ENCODE measurements at places on chromosomes 16 and 17.

DNA sequence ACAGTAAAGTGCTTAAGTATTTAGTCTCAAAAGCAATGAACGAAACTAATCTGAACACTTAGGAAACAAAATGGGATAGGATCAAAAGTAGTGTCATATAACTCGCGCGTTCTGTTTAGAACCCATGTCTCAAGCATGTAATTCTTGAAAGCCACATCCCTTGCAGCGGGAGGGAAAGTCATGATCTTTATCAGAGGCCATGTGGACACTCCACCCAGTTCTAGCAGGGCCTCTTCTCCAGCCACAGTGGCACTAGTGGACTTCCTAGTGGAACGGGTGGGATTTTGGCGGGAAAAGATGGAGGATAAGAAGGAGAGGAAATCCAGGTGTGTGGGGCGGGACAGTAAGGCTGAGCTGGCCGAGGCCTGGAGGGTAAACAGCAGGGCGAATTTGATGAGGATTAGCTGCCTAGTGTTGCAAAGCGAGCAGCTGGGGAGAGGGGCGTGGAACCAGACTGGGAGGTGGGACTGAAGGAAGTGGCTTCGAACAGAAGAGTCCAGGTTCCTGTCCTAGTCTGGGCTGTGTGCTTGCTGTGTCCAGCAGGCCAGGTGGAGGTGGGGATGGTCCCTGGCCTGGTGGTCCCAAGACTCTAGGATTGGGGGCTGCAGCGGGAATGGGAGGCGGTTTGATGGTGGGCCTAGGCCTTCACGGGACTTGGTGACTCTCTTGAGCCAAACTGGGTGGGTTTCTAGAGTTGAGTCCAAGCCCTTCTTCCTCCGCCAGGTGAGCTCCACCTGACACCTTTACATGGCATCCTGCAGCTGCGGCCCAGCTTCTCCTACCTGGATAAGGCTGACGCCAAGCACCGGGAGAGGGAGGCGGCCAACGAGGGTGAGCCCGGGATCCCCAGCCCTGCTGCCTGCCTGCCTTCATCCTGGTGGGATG, 15.9 kb downstream of the POLR3E start:
- no peak for DNase-seq

DNA sequence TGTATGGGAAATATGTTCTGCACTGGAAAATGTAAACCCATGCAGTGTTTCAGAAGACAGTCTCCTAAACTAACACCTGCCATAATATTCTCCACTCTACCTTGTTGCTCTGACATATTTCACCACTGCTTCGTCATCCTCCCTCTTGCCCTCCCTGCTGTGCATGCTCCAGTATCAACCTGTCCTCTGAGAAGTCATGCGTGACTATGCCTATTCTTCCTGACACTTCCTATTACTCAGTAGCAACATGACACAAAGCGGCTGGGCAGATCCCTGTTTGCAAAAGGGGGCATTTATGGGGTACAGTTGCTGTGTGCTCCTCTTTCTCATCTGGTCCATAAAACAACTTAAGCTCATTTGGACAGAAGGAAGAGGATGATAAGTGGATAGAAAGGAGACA, 805.6 kb upstream of the EEF2KMT start:
- no peak for DNase-seq

GRCh38 chr16:72996291-72997062, 51.5 kb downstream of the ZFHX3 start:
- no peak for DNase-seq

DNA sequence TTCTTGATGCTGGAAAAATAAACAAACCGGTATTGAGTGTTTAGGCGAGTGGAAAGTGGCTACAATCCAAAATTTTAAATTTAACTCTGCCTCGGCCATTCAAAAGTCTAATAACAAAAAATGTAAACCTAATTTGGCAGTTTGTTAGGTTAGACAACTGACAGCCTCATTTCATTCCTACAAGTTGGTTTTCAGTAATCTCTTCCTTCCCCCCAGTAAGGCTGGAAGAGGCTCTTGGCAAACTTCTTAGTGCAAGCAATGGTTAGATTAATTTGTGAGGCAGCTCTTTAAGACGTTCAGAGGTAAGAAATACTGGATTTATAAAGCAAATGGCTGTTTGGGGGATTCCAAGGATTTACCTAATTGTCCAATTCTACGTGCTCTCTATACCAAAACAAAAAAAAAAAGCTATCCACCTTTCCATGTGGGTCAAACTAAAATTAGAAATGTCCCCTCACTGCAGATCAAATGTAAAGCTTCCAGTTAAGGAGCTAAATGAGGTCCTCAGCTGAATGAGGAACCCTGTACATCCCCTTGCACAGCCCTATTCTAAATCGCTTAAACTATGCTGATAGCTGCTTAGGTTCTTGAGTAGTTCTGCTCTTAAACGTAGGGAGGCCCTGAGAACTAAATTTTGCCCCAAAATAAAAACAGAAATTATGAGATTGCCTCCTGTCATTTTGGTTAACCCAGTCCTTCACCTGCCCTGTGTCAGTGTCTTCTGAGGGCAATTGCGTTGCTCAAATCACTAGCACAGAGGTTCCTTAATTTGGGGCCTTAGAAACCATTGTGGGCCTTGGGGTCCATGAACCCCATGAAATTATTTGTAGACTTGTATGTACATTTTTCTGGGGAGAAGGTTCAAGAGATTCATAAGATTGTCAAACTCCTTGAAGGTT, 2.9 kb downstream of the HEXIM1 start:
- DNase-seq = no peak

- peak; percentile 39 for DNase-seq
These were observed 1.0 kb downstream of the LITAF start for GRCh38 chr16:11585460-11586377.

- DNase-seq = peak; percentile 42
These were observed 82.3 kb downstream of the CCDC182 start for GRCh38 chr17:57662644-57663308.

DNA sequence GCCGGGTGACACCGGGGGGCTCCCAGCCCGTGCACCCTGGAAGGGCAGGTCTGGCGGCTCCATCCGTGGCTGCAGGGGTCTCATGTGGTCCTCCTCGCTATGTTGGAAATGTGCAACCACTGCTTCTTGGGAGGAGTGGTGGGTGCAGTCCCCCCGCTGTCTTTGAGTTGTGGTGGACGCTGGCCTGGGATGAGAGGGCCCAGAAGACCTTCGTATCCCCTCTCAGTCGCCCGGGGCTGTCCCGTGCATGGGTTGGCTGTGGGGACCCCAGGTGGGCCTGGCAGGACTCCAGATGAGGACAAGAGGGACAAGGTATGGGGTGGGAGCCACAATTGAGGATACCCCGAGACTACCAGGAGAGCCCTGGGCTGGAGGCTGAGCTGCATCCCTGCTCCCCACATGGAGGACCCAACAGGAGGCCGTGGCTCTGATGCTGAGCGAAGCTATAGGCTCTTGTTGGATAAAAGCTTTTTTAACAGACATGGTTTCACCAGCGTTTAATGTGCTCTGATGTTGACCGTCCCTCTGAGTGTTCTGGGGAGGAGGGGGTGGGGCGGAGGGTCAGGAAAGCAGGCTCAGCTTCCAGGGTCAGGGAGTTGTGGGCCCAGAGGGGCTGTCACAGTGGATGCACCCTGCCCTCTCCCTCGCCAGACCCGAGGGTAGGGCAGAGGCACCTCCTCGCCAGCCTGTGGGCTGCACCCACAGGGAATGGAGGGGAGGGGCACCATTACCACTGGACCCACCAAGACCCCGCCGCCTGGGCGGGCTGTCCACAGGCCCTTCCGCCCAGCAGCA, 5.4 kb downstream of the SPATA2L start:
- no peak for DNase-seq

DNA sequence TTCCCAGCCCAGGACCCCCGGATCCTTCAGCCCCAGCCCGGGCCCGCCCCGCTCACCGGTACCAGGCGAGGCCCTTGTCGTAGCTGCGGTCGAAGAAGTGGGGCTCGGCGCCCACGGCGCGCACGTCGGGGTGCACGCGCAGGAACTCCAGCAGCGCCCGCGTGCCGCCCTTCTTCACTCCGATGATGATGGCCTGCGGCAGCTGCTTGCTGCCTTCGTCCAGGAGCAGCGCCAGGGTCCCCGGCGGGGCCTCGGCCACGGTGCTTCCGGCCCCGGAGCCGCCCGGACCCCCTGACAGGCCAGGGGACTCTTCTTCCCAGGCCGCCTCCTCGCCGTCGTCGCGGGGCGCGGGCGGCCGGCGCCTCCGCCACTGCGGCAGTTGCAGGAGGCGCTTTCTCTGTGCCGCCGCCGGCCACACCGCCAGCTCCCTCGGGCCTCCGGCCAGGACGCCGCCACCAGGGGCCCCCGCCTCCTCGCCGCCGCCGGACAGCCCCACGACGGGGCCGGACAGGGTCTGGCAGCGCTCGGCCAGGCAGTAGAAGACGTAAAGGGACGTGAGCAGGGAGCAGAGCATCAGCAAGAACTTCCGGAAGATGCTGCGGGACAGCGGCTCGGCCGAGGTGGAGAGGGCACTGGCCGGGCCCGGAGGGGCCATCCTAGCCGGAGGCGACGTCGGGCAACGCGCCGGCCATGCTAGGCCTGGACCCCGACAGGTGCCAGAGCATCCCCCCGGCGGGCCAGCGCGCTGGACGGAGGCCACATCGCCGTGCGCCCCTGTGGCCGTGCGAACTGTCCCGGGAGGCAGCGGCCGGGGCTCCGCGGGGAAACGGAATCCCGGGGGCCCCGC, 1.0 kb downstream of the HS3ST3A1 start:
- DNase-seq = no peak

GRCh38 chr17:4417129-4417667, 16.5 kb upstream of the SPNS3 start:
- no peak for DNase-seq

- no peak for DNase-seq
These were observed 108.6 kb downstream of the BANP start for GRCh38 chr16:88059701-88060386.

GRCh38 chr16:57043248-57043647, 49.1 kb upstream of the CPNE2 start:
- DNase-seq = no peak

GRCh38 chr16:74603848-74604247, 3.1 kb downstream of the GLG1 start:
- no peak for DNase-seq

GRCh38 chr17:63137163-63137562, 171.1 kb downstream of the TANC2 start:
- no peak for DNase-seq

- DNase-seq = no peak
These were observed 50.0 kb downstream of the RMI2 start for GRCh38 chr16:11395008-11395948.

DNA sequence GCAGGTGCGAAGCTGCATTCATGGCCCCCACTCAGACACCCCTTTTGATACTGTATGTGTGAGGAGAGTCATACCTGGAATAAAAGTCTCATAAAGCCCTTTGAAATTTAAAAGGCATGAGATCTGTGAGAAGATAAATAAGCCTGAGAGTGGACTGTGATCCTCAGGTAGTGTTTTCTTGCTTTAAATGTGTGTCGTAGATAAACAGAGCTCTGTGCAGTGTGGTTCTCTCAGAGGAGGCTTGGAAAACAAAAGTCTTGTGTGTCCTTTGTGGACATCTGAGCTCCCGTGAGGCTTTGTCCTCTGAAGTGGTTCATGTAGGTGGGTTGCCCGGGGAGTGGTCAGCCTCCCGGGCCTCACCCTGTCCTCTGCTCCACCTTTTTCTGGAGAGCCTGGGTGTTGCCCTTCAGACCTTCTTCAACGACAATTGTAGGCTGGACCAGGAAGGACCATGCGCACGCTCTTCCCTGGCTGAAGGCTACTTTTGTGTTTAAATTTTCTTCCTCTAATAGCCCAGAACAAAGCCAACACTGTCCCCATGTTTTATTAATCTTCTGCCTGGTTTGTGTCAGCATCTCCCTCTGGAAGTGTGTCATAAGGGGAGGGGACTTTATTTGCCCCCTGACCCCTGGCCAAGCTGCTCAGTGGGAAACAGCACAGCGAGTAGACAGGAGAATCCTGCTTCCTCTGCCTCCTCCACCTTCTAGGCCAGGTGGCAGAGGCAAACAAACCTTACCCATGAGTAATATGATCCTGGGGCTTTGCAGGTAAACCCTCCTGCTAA, 151.2 kb downstream of the MSI2 start:
- DNase-seq = no peak

GRCh38 chr17:32504166-32504990, 17.6 kb downstream of the CDK5R1 start:
- peak; percentile 59 for DNase-seq

- DNase-seq = no peak
These were observed 531.2 kb downstream of the KIF2B start for GRCh38 chr17:54353789-54354525.

- DNase-seq = no peak
These were observed 36.5 kb upstream of the DHRS7B start for GRCh38 chr17:21089933-21090901.

GRCh38 chr16:27315333-27316037, 1.7 kb downstream of the IL4R start:
- peak; percentile 69 for DNase-seq

GRCh38 chr16:54926166-54926838, 4.4 kb upstream of the IRX5 start:
- DNase-seq = no peak

GRCh38 chr17:77865112-77865611, 93.3 kb upstream of the TNRC6C start:
- DNase-seq = no peak

DNA sequence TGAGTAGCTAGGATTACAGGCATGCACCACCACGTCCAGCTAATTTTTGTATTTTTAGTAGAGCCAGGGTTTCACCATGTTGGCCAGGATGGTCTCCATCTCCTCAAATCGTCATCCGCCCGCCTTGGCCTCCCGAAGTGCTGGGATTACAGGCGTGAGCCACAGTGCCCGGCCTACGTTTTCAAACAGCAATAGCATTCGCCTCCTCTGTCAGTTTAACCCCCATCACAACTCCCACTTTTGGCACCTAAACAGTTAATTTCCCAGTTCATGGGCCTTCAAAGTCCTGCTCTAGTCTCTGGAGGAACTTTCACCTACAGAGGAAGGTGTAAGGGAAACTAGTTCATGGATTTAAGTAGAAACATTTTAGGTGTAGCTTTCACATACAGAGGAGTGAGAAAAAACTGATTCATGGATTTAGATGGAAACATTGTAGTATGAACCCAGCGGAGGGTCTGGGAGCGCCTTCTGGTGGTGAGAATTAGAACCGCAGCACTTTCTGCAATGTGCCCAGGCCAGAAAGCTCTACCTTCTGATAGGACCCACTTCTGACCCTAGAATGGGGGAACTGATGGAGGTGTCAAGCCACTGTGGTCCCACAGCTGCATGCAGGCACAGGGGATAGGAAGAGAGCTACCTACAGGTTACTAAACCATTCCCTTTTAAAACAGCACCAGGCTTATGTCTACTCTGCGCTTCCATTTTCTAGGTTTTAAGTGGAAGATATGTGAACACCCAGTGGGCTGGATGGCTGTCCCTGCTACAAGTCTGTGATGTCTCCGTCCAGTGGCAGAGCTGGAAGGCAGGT, 12.0 kb upstream of the MEOX1 start:
- peak; percentile 79 for DNase-seq

DNA sequence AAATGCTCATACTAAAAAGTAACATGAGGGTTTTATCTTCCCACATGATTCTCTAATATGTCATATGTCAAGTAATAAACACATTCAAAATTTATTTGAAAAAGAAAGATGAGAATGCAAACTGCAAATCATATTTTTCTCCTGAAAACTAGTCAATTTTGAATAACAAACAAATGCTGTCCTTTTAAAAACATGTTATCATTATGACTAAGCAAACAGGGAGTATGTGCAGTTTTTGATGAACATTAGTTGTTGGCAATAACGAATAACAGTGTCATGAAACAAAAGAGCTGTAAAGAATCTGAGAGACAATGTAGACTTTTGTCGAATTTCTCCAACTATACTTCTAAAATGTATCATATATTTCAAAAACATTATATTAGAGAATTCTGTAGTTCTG, 34.8 kb downstream of the RPGRIP1L start:
- DNase-seq = no peak

All from CD4-positive, alpha-beta T cell treated with Interleukin-17A for 4 hours (primary cell).